ENCODE measurements at places on chromosomes 7 and 10.

DNA sequence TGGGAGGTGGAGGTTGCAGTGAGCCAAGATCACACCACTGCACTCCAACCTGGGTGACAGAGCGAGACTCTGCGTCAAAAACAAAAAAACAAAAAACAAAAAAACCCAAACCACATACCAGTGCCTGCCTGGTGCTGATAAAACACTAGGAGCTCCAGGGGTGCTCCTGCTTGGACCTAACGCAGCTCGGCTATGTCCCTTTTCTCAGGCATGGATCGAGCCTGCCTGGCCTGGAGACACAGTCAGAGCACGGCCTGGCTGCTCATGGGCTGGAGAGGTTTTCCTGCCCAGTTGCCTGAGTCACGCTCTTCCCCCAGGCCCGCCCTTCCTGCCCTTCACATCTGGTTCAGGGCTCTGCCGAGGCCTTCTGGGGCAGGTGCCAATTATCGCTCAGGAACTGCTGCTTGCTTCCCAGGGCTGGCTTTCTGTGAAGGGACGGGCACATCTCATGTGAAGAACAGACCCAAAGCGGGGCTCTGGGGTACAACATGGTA lies 12.6 kb upstream of the NPFFR1 start:
- peak; percentile 77 for DNase-seq

GRCh38 chr7:150368884-150369747 lies 494 bp downstream of the REPIN1 start:
- peak; percentile 77 for DNase-seq

DNA sequence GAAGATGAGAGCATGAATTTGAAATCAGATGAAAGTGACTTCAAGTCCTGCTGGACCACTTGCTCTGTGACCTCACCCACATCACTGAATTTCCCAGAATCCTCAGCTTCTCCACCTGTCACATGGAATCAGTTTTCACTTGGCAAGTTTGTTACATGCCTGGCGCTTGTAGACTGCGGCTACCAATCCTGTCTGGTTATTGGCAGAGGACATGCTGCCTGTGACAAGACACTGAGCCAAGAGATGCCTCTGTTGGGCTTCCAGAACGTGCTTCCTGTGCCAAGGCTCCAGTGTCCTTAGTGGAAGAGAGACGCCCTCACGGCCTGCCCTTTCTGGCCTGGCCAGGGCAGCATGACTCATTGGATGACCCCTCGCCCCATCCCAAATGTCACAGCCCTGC lies 4.4 kb upstream of the MYL10 start:
- DNase-seq: no peak

- peak; percentile 40 for DNase-seq
Measured at GRCh38 chr7:73701357-73701995, 18.0 kb downstream of the STX1A start.

- DNase-seq: no peak
Measured at GRCh38 chr10:94583124-94583523, 37.5 kb downstream of the HELLS start.

- no peak for DNase-seq
Measured at GRCh38 chr7:114695182-114695581, 226.7 kb upstream of the MDFIC start.

DNA sequence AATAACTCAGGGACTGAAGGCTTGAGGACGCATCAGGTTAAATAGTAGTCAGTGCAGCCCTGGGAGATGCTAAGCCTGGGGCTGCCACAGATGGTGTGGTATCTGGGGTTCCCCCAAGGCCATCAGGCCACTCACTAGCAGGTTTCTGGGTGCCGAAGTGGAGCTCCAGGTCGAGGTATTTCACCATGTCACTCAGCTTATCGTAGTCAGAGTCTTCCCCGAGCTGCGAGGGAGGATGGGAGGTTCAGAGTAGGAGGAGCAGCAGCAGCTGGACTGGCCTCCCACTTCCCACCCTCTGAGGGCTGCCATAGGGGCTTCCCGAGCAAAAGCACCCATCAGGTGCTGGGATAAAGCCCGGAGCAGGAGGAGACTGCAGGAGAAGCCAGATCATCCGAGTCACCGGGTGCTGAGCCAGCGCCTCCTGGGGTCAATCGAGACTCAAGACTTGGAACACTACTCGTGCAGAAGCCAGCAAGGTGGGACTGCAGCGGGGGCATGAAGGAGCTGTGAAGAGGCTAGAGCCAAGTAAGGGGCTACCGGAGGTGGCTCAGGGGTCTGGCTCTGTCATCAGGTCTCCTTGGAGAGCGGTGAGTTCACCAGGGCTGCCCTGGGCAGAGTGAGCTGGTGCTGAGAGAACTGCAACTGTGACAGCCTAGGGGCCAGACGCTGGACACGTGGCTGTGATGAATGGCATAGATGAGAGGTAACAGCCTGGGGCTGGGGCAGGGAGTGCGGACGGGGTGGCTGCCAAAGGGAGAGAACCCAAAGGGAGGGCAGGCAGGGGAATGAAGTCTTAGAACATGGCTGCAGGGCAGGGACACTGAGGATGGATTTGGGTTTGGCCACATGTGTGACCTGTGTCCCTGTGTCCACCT lies 45.3 kb downstream of the GRID2IP start:
- no peak for DNase-seq

DNA sequence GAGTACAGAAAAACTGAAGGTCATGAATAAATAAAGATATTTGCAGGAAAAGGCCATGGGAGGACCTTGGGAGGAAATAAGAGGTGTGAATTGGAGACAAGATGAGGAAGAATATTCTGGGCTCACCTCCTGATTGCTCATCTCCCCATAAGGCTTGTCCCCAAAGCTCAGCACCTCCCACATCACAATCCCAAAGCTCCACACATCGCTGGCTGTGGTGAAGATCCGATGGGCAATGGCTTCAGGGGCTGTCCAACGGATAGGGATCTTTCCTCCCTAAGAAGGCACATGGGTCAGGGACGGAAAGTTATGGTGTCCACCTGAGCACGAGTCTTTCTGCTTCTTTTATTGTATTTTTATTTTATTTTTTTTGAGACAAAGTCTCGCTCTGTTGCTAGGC lies 12.9 kb downstream of the ZYX start:
- no peak for DNase-seq
